Dorsolateral prefrontal cortex (tissue), 122 donors: ENCODE measurements at places on chromosomes 12 and 14.

DNA sequence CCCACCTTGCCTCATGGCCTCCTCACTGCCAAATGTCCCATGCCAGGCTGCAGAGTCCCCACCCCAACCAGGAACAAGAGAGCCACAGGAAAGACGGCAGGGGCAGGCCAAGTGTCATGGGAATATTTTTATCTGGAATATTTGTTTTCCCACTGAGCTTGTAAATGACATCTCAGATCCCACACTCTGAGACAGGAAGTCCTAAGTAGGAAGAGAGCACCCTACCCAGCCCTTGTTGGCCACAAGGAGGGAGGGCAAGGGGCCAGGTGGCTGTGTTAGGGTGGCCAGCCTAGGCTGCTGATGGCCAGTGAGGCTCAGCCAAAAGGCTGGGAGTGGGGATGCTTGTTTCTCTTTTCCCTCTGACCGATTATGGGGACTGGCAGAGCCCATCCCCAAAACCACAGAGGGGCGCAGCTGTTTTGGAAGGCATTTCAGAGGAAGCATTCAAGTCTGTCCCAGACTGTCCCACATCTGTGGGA, 7.7 kb upstream of the MEG3 start:
- DNase-seq = no peak

- DNase-seq = no peak
Measured at GRCh38 chr14:29016050-29016900, 249.7 kb downstream of the FOXG1 start.

DNA sequence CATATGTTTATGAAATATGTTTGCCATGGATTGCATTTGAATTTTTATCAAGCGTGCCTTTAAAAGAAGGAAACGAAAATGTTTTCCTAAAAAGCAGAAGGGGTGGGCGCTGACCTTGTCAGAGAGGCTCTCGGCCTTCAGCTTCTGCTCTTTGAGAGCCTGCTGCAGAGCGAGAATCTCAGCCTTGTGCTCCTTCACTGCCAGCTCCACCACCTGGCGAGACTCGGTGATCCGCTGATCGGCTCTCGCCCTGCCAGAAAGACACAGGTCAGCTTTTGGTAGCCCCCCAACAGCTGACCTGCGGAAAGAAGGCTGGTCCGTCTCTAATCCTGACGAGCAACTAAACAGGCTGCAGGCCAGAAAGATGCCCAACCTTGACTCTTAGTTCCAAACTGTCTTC, 62.4 kb downstream of the PRKAB1 start:
- DNase-seq = no peak

DNA sequence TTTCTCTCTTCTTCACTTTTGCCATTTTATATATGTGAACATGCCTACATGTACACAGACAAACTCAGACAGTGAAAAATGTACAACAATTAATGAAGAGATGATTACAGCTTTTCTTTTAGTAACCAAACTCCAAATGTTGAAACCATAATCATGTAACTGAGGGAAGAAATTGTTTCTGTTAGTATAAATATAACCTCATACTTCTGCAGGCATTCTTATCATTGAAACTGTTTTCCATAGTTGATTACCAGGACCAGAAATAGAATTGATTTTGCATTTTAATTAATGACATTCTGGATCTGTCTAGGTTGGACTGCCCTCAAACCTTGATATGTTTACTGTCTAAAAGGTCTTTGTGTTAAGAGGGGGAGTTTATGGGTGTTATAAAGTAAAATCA, 3.2 kb downstream of the ANO4 start:
- DNase-seq = no peak

DNA sequence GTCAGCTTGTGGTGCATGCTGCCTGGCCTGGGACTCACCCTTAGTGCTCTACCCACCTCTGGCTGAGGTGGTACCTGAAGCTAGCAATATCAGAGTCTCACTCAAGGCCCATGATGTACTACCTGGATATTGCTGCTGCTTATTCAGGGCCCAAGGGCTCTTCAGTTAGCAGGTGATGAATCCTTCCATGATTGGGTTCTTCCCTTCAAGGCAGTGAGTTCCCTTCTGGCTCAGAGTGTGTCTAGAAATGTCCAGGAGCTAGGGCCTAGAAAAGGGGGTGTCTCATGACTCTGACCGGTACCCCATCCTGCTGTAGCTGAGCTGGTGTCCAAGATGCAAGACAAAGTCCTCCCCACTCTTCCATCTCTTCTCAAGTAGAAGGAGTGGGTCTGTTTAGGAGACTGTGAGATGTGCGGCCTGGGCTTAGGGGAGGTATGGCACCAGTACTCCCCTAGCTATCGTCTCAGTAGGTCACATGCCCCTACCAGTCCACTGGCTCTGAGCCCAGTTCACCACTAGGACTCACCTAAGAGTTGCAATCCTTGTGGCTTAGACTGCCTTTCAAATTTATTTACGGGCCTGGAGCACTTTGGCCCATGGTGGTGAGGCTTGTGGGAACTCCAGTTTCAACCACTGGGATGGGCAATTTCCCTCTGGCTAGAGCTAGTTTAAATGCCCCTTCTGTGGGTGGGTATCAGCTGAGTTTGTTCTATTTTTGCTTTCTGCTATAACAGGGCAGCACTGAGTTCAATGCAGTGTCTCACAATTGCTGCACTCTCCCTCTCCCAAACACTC, 12.2 kb downstream of the PRORP start:
- DNase-seq = no peak

GRCh38 chr12:13169272-13169671, 27.3 kb upstream of the EMP1 start:
- no peak for DNase-seq

GRCh38 chr12:124837958-124838803, 25.5 kb downstream of the SCARB1 start:
- peak; percentile 77 for DNase-seq

GRCh38 chr14:69316449-69317101, 56.6 kb downstream of the GALNT16 start:
- no peak for DNase-seq

DNA sequence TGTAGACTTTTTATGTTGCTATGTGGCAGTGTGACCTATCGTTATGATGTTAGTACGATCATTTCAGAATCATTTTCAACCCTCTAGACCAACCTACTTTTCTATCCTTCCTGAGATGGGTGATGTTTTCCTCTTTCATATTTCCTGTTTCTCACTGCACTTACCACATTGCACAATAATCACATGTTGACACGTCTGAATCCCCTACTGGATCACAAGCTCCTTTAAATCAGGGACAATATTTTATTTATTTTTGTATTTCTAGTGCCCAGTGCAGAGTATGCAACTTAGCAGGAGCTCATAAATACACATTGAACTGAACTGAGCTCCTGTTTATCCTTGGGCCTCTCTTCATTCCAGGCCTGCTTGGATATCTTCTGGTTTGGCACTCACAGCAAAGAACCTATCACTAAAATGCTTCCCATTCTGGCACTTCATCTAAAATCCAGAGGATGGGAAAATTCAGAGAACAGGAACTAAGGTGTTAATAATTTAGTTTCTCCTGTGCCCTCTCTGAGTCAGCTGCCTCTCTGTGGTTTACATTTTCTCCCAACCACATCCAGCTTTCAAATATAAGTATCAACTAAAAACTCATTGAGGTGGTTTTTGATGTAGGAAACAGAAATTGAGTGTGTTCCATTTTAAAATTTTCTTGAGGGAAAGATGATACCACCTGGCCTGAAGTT, 69.4 kb upstream of the DYRK2 start:
- DNase-seq = no peak

GRCh38 chr14:34460295-34460694, 1.7 kb downstream of the SPTSSA start:
- no peak for DNase-seq

- DNase-seq = no peak
Measured at GRCh38 chr14:77204459-77204771, 22.8 kb downstream of the TMEM63C start.

DNA sequence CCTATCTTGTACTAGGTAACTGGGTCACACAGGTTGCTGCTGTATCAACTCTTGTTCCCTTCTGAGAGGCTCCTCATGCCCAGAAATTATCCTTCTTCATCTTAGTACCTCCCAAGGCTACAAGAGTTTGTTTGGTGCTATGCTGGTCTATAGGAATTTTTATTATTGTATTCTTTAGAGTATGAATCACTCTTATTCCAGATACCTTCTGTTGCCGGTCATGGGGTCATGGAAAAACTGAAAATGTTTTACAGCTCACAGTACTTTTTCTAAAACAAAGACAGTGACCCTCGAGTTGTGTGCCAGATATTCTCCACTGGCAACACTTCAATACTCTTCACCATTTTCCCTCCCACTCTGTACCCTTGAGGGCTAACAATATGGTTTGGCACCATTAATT, 1598.0 kb upstream of the TMEM132C start:
- no peak for DNase-seq
